ENCODE measurements at places on chromosomes 4 and X.

DNA sequence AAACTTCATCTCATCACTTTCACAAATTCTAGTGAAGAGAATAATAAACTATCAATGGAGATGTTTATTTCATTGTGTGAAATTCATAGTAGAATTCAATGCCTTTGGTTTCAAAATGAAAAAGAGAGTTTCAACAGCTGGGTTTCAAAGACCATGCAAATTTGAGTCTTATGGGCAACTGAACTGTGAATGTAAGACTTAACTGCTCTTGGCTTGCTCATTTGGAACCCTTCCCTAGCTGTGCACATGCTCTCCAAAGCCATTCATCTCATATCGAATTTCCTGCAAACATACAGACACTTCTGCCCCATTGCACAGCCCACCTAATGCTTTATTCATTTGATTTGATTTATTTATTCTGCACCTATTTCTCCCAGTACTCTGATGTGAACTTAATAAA, 154.5 kb downstream of the GRXCR1 start:
- DNase-seq, result no peak

DNA sequence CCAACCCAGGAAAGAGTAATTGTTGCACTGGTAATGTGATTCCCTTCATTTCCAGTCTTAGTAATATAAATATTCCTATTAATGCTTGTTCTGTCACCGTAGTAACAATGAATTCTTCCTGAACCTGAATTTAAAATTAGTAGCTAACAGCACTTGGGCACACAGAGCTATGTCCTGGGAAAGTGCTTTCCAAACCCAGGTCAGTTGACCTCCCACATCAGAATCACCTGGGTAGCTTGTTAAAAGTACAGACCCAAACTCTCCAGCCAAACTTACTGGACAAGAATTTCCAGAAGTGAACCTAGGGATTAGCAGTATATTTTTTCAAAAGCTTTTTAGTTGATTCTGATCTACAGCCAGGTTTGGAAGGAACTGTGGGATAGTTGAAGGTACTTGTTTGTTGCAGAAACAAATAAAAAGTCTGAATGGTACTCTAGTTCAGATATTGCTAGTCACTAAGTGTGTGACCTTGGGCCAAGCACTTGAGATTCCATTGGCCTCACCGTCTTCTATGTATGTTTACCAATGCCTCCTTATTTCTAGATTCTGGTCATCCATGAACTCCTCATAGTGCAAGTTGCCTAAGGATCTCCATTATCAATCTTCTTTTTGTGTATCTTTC, 192.9 kb upstream of the CNKSR2 start:
- no peak for DNase-seq

- DNase-seq, result no peak
These were observed 47.4 kb upstream of the SOD3 start for GRCh38 chr4:24748023-24748422.

GRCh38 chr4:155545456-155545855, 121.2 kb upstream of the GUCY1A1 start:
- DNase-seq, result no peak

GRCh38 chr4:6002492-6002833, 15.8 kb downstream of the C4orf50 start:
- DNase-seq, result no peak

DNA sequence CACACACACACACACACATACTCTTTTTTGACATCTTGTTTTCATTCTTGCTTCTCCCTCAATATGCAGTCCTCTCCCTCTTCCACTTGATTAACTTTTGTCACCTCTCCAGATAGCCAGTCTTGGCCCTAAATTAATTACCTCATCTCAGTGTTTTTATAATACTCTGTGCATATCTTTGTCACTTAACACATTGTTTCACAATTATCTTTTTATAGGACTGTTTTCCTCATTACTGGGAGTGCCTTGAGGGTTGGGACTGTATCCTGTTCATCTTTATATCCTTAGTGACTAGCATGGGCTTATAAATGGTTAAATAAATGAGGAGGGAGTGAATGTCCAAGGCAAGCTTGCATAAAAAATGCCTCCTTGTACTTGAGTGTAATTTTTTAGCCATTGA, 33.1 kb downstream of the SYNPO2 start:
- no peak for DNase-seq

GRCh38 chr4:173253561-173253960, 80.6 kb downstream of the HMGB2 start:
- DNase-seq, result no peak

- DNase-seq, result no peak
These were observed 569.4 kb downstream of the GABRG1 start for GRCh38 chr4:45554423-45554822.

- DNase-seq, result no peak
These were observed 12.8 kb upstream of the LIMCH1 start for GRCh38 chr4:41525129-41525528.

- DNase-seq, result no peak
These were observed 8.3 kb downstream of the SLC10A6 start for GRCh38 chr4:86840858-86841257.

DNA sequence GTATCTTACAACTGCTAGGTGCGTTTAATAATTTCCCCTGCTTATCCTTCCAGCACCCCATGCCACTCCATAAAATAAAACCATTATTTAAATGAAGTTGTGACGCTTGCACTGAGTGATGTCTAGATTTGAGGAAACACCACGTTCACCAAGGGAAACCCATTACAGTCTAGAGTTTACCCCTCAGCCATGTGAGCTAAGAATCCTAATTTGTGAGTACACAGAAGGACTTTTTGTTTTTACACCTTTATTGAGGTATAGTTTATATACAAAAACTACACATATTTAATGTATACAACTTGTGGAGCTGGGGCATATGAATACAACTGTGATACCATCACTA, 326.8 kb downstream of the RAPGEF2 start:
- no peak for DNase-seq

- DNase-seq, result no peak
These were observed 262.0 kb downstream of the ARAP2 start for GRCh38 chr4:35982318-35982717.

- DNase-seq, result no peak
These were observed 29.5 kb upstream of the BMPR1B start for GRCh38 chr4:94728056-94728766.
